Type B pancreatic cell (in vitro differentiated cells): ENCODE measurements at places on chromosomes 1 and 21. TPM values are rescaled to one million over a fixed set of nuclear protein-coding genes. Genes with fewer than 3 reads are reported as not detected.

- DNase-seq: no peak
These were observed 7.2 kb upstream of the MIA3 start for GRCh38 chr1:222610728-222611127.

- no peak for DNase-seq
These were observed 23.4 kb downstream of the PRKCZ start for GRCh38 chr1:2073382-2074230.

GRCh38 chr1:160227034-160227433 is 21.9 kb downstream of the PEA15 start:
- no peak for DNase-seq

- peak; percentile 62 for DNase-seq
These were observed 954 bp downstream of the MYOG start for GRCh38 chr1:203084588-203085527.

The HSPA6 gene
- 0.77 and 1.0 TPM in 2 replicates for total RNA-seq

The CYP4A22 gene
- not detected in 2 replicates for total RNA-seq

DNA sequence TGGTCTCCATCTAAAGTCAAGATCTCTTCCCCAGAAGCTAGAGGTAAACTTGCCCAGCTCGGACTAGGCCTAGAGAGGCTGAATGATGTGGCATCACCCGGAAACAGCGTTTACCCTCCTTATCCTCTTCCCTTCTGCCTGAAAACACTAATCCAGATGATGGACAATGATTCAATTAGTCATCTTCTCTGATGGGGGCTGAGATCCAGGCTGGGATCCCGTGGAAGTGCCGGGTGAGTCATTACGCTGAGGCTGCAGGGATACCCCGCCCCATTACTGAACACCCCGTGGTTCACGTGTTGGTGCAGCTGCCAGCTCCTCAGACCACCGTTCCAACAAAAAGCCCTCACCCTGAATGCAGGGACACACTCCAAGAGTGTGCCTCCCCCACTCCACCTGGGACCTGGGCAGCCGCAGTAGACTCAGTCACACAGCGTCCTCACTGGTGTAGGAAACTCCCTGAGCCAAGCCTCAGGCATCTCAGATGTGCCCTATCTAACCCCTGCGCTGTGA is 2.0 kb downstream of the S100A6 start:
- no peak for DNase-seq

The VASH2 gene
- 3.5 and 27.4 TPM in 2 replicates for total RNA-seq

DNA sequence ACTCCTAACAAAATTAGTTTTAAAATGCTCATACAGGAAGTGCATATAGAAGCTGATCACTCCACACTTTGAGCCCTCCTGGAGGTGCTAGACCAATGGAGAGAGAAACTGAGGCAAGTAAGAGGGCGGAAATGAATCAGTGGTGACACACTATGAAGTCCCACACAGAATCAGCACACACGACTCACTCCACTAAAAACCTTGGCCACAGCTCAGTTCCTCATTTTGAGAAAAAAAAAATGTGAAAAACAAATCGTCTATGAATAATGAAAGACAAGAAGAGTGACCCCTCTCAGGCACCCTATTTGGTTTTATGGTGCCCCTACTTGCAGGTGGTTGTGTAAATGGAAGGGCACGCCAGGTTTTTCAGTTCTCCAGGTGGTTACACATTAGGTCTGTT is 675.1 kb upstream of the BRINP3 start:
- no peak for DNase-seq

The TEDDM1 gene
- total RNA-seq: not detected in 2 replicates
